ENCODE measurements at places on chromosomes 12 and 14.
A peak's percentile ranks its signal among the peaks of the same experiment; 100 is the strongest.

DNA sequence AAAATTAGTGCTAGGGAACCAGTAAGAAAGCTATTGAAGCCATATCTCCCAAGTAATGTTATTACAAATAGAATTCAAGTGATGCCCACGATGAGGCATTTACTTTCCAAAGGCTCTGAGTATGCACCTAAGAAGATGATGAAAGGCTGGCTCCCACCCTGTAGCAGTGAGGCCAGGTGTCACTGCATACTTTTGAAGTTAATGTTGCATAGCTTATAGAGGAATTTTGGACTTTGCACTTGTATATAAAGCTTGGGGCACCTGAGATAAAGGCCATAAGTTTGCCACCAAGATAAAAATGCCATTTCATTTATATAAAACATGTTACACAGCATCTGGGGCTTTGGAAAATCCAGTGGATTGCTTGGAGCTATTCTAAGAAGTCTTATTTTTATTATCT is 96.2 kb downstream of the PTPRB start:
- no peak for DNase-seq

GRCh38 chr12:95191060-95191696 is 26.1 kb downstream of the FGD6 start:
- DNase-seq: no peak

DNA sequence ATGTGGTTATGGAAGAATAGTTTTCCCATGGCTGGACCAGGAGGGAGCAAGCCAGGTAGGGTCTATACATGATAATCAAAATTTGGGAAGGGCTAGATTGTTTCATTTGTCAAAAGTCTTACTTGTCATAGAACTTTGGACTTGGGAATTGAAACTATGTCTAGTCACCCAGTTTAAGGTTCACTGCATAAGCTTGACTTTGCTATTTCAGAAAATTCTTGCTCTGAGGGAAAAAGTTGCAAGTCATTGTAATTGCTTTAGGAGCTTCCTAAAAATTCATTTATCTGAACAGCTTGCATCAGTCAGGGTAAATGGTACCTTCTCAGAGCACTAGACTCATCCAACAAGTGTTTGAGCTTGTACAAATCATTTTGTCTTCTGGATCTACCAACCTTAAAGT is 1194.7 kb downstream of the GALC start:
- DNase-seq: no peak

GRCh38 chr14:94291906-94292525 is 1.1 kb downstream of the SERPINA10 start:
- no peak for DNase-seq

DNA sequence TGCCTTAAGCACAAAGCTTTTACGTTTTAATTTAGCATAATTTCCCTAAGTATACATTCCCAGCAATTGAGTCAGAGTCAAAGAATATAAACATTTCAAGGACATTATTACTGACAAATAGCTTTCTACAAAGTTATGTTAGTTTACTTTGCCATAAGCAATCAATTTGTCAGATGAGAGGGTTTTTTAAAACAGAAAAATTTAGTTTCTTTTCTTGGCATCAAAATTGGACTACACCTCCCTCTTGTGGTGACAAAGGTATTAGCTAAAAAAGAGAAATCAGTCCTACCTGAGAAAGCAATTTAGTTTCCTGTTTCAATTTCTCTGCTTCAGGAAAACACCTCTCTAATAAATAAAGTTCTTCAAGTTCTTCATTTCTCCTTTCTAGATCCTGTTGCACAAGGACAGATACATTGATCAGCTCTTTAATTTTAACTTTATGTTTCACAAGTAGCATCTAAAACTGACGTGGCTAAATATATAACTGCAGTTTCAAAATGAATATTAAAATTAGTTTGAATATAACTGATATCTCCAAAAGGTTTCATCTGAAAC is 39.9 kb downstream of the DNAI7 start:
- DNase-seq: peak; percentile 64

GRCh38 chr14:71952381-71953363 is 20.4 kb downstream of the RGS6 start:
- no peak for DNase-seq

Data from CD4-positive, alpha-beta T cell treated with Interleukin-12 subunit alpha and Interleukin-12 subunit beta, for 1 hour (primary cell).